ENCODE measurements at places on chromosomes 12 and 14. TPM values are rescaled to one million over a fixed set of nuclear protein-coding genes. Genes with fewer than 3 reads are reported as not detected.

DNA sequence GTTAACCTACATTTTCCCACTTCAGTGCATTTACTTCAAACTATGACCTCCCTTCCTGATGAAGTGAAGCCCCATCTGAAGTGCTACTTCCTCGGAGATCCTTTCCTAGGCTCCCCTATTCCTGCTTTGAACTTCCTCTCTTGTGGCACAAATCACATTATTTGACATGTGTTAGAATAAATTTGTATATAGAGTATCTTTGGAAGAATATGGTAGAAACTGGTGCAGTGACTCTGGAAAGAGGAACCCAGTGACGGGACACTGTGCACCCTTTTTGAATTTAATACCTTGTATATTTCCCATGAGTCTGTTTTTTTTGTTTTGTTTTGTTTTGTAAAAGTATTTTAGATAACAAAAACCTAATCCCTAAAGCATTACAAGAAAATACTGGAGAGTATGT lies 66.4 kb upstream of the SRSF5 start:
- no peak overlapping the region for H3K27ac ChIP-seq
- no peak overlapping the region for H3K4me3 ChIP-seq
- no peak for DNase-seq
- H3K4me1 ChIP-seq: peaks cover 7% of the 10 kb centered on the region
- no peaks in the 10 kb centered on the region for H3K27me3 ChIP-seq

The PTCSC3 gene
- total RNA-seq: not detected

DNA sequence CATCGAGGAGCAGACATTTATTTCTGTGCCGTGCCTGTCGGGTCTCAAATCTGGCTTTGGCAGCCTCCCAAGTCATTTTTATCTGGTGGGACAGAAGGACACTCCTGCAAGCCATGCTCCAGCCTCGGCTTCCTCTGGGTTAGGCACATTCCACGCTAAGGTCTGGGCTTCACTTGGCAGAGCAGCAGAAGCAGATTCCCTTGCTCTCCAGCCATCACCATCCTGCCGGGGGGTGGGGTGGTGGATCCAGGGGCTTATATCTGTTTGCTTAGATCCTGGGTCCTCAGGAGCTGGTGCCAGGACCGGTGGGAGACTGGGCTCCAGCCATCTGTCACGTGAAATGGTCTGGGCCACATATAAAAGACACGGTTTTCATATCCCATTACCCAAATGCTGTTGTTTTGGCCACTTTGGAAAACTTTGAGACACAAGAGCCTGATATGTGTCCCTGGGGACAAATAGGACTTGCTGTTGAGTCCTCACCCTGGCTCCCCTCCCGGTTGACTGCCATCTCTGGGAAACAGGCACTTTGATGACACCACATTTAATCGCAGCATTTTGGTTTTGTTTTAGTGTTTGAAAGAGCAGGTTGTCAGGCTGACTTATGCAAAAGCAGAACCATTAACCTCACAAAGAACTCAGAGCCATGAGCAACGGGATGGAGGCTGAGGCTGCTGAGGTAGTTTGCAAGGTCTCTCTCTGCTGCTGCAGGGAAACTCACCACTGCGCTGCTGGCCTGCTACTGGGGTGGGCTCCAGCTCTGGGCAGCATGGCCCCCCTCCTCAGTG lies 69.6 kb upstream of the PRMT8 start:
- H3K27ac ChIP-seq: no peak overlapping the region
- no peaks in the 10 kb centered on the region for H3K36me3 ChIP-seq
- H3K27me3 ChIP-seq: no peaks in the 10 kb centered on the region
- no peak overlapping the region for H3K4me3 ChIP-seq

The NEUROD4 gene
- total RNA-seq: not detected

GRCh38 chr12:124562796-124563181 lies 4.6 kb downstream of the NCOR2 start:
- no peak for DNase-seq
- peaks cover 6% of the 10 kb centered on the region for H3K36me3 ChIP-seq
- H3K27ac ChIP-seq: no peak overlapping the region
- H3K4me1 ChIP-seq: peaks cover 12% of the 10 kb centered on the region
